CD4-positive, alpha-beta T cell (primary cell): ENCODE measurements at places on chromosomes 1 and 21. TPM values are rescaled to one million over a fixed set of nuclear protein-coding genes. Genes with fewer than 3 reads are reported as not detected.

Gene SMG5
- total RNA-seq = 51.6 TPM

DNA sequence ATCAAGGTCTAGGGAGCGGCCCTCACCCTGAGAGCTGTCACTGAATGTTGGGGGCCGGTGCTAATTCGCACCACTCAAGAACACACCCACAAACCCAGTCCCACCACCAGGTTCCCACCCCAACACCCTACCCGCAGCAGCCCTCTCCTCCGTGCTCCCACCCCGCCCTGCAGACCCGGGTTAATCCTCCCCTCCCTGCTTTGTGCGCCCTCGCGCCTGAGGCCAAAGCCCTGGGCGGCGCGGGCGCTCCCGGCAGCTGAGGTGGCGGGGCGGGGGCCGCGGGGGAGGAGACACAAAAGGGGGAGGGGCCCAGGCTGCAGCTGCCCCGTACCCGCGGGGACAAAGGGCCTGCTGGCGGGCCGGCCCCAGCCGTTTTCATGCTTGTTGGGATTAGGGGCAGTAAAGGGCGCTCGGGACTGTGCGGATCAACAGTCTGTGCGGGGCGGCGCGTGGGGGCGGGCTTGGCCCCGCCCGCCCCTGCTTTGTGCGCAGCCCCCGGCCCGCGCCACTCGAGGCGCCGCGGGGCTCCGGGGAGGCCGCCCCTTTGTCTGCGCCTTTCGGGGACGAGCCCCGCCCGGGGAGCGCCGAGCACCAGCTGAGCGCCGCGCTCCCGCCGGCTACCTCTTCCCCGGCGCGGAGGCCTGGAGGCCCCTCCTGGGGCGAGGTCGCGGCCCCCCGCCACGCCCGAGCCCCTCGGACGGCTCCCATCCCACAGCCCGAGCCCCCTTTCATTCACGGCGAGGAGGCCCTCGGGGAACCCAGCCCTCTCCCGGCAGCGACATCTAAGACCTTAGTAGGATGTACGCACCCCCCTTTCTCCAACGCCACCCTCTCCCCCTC, 10.9 kb downstream of the C1orf216 start:
- no peak overlapping the region for H3K27ac ChIP-seq
- H3K36me3 ChIP-seq = no peaks in the 10 kb centered on the region
- H3K4me1 ChIP-seq = peaks cover 19% of the 10 kb centered on the region
- no peak for DNase-seq

- no peaks in the 10 kb centered on the region for H3K27me3 ChIP-seq
- DNase-seq = no peak
- no peak overlapping the region for H3K27ac ChIP-seq
- H3K4me1 ChIP-seq = no peaks in the 10 kb centered on the region
- no peak overlapping the region for H3K4me3 ChIP-seq
These were observed 41.7 kb upstream of the GPR153 start for GRCh38 chr1:6302568-6302967.

Gene ATP8B2
- total RNA-seq = 80.7 TPM

DNA sequence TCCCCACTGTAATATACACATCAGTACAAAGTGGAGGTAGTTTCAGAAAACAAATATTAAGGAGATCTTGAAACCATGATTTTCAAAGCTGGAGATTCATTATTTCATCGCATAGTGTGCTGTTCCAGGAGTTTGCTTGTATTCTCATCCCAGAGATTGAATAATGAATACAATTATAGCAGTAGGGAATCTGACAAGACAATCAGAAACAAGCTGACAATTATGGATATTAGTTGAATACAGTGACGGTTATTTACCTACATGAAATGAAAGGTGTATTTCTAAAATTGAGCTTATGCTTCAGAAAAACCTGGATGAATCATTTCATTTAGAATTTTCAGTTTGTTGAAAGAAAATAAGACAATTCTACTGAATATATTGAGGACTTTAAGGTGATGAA, 2119.0 kb downstream of the MRPL39 start:
- no peak overlapping the region for H3K4me3 ChIP-seq
- no peaks in the 10 kb centered on the region for H3K4me1 ChIP-seq
- H3K36me3 ChIP-seq = no peaks in the 10 kb centered on the region
- no peaks in the 10 kb centered on the region for H3K27me3 ChIP-seq

GRCh38 chr1:214838351-214838750, 235.4 kb downstream of the CENPF start:
- no peaks in the 10 kb centered on the region for H3K27me3 ChIP-seq
- no peak for DNase-seq
- no peaks in the 10 kb centered on the region for H3K4me1 ChIP-seq
- H3K36me3 ChIP-seq = no peaks in the 10 kb centered on the region

Gene MCOLN3
- total RNA-seq = 0.22 TPM

Gene OR2L2
- total RNA-seq = 0.22 TPM

DNA sequence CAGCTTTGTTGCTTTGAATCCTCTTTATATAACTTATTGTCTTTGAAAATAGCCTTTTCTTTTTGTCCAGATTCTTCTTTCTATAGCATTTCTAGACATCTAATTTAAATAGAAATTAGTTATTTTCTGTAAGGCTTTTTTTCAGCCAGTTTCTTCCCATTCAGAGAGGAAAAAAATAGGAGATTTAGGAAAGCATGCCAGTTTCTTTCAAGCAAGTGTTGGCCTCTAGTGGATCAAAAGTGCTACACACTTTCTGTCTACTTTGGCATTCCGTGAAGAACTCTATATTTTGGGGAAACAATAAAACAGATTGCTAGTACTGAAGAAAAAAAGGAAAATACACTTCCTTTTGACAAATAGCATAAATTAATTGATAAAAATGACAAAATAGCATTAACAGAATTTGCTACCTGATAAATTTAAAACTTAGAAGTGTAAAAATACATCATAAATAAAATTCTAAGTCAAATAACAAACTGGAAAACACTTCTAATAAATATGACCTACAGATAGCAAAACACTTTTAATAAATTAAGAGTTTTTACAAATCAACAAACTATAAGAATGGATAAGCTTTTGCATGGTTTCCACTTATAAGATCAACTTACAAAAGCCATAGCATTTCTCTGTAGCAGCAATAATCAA, 13.1 kb upstream of the EXO1 start:
- DNase-seq = no peak
- H3K36me3 ChIP-seq = no peaks in the 10 kb centered on the region
- no peaks in the 10 kb centered on the region for H3K4me1 ChIP-seq
- H3K27ac ChIP-seq = no peak overlapping the region

DNA sequence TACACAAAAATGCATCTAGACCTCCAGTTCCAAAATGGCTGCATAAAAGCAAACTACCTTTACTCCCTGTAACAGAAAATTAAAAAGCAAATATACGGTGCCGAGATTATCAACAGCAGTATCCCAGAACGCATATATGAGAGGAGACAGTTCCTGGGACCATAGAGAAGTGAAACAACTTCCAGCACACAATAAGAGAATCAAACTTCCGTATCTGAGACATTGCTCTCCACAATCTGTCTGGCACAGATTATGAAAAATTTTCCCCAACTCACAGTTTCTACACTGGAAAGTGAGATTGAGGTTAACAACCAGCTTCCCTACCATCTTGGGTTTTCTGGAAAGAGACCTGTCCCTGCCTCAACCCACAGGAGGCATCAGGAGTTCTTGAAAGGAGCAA, 47.2 kb upstream of the ST6GALNAC3 start:
- no peaks in the 10 kb centered on the region for H3K36me3 ChIP-seq
- DNase-seq = no peak
- H3K27me3 ChIP-seq = no peaks in the 10 kb centered on the region
- H3K4me1 ChIP-seq = no peaks in the 10 kb centered on the region
- H3K4me3 ChIP-seq = no peak overlapping the region
- no peak overlapping the region for H3K27ac ChIP-seq

GRCh38 chr1:218254296-218254946, 30.7 kb upstream of the RRP15 start:
- no peaks in the 10 kb centered on the region for H3K36me3 ChIP-seq
- no peak overlapping the region for H3K4me3 ChIP-seq
- H3K4me1 ChIP-seq = no peaks in the 10 kb centered on the region
- DNase-seq = no peak
- no peak overlapping the region for H3K27ac ChIP-seq
- H3K27me3 ChIP-seq = no peaks in the 10 kb centered on the region

DNA sequence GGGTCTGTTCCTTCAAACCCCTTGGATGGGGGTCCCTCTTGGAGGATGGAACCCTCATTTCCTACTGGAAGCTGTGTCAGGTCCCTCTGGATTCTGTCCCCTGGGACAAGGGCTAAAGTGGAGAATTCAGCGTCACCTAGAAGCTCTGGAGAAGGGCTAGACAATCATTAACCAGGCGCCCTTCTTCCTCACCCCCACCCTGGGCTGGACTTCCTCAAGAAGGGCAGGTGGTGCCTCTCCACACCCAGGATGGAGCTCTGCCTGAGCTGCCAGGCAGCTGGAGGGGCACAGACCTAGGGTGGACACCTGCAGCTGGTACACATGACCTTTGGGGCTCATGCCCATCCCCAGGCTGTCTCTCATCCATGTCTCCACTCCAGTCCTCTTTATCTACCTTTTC, 3.6 kb downstream of the CELF3 start:
- DNase-seq = no peak
- H3K36me3 ChIP-seq = no peaks in the 10 kb centered on the region
- H3K27ac ChIP-seq = no peak overlapping the region
- H3K4me1 ChIP-seq = peaks cover 9% of the 10 kb centered on the region
- H3K4me3 ChIP-seq = no peak overlapping the region
- H3K27me3 ChIP-seq = peaks cover 36% of the 10 kb centered on the region

Gene SERTAD4
- total RNA-seq = not detected

Gene SIM2
- total RNA-seq = not detected
